ENCODE measurements at places on chromosomes 6 and 20. TPM values are rescaled to one million over a fixed set of nuclear protein-coding genes. Genes with fewer than 3 reads are reported as not detected.

The RNF182 gene
- total RNA-seq: under 0.01 TPM

The SLC24A3 gene
- total RNA-seq: 12.9 TPM

The AVP gene
- total RNA-seq: not detected

The NTSR1 gene
- total RNA-seq: not detected

The XKR7 gene
- not detected for total RNA-seq

GRCh38 chr20:38270869-38271605 lies 10.5 kb upstream of the KIAA1755 start:
- DNase-seq: peak; percentile 67

GRCh38 chr20:48705240-48706115 lies 122.3 kb downstream of the PREX1 start:
- DNase-seq: no peak

GRCh38 chr20:2799271-2799670 lies 1.2 kb downstream of the CPXM1 start:
- DNase-seq: no peak

- no peak for DNase-seq
Measured at GRCh38 chr20:63216849-63217471, 1.0 kb upstream of the YTHDF1 start.

- no peak for DNase-seq
Measured at GRCh38 chr20:42192321-42192720, 574.1 kb upstream of the CHD6 start.

- DNase-seq: no peak
Measured at GRCh38 chr6:159527351-159527750, 165.7 kb downstream of the SOD2 start.

- no peak for DNase-seq
Measured at GRCh38 chr6:251920-252319, 40.4 kb upstream of the DUSP22 start.

DNA sequence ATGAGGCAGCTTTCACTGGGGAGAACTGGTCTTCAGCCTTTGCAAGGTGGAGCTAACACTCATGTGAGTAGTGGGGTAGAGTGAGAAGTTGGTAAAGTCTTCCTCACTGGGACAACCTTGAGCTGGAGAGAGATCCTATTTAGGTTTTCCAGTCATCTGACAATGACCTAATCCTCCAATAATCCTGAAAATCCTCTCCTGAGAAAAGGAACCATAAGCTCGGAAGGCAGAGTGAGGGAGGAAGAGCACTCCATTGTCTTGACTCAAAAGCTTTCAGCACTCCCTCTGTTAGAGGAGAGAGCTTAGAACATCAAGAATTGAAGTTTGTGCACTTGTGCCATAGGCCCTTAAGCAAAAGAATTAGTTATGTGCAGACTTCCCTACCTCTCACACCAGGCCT lies 77.8 kb downstream of the TRAM2 start:
- DNase-seq: no peak

GRCh38 chr6:11826779-11827178 lies 48.2 kb upstream of the ADTRP start:
- DNase-seq: no peak
